Motor neuron (in vitro differentiated cells): ENCODE measurements at places on chromosomes 3 and 15. TPM values are rescaled to one million over a fixed set of nuclear protein-coding genes. Genes with fewer than 3 reads are reported as not detected.

SUSD5 gene
- 0.69 and 0.71 TPM in 2 replicates for total RNA-seq

DNA sequence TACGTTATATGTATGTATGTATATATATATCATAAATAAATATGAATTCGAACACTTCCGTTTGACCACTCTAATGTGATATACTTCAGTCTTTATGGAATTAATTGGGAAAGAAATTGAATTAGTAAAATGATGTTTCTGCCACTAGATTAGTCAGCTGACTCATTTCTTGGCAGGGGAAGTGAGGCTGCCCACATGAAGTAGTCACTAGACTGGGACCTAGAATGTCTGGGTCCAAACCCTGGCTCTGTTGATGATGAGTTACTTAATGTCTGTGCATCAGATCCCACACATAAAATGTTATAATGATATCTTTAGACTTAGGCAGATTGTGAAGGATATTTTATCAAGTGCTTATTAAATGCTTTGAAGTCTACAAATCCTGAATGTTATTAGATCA, 27.4 kb upstream of the ARL14 start:
- no peak for ATAC-seq

- ATAC-seq: no peak
Observed at GRCh38 chr15:70786996-70787395, 23.6 kb upstream of the UACA start.

- no peak for ATAC-seq
Observed at GRCh38 chr3:138812806-138813205, 21.9 kb downstream of the PIK3CB start.

ACSBG1 gene
- 0.70 and 1.1 TPM in 2 replicates for total RNA-seq

EPHB1 gene
- total RNA-seq: 13.7 and 18.5 TPM in 2 replicates

GRCh38 chr15:99131441-99132023, 26.7 kb downstream of the SYNM start:
- ATAC-seq: no peak

PROS1 gene
- 72.3 and 80.9 TPM in 2 replicates for total RNA-seq

DNA sequence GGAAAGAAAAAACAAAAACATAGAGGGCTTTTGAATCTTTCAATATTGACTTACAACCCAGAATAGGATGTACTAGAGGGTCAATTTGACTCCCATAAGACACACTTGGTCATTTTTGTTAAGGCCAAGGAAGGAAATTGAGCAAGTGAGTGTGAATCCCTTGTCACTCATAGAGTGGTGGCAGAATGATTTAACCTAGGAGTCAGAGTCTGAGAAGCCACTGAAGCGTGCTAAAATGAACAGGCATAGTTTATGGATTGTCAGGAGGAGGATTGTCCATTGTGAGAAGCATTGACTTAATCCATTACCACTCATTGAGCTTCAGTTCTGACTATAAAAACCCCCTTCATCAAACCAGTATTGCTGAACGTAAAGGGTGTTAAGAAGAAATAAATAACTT, 8.2 kb upstream of the GCSAM start:
- ATAC-seq: peak; percentile 63

C3orf20 gene
- total RNA-seq: 0.09 and 0.26 TPM in 2 replicates

UNC45A gene
- 25.8 and 30.4 TPM in 2 replicates for total RNA-seq

- no peak for ATAC-seq
Observed at GRCh38 chr15:53453253-53454105, 306.0 kb downstream of the WDR72 start.

GRCh38 chr3:115281697-115282675, 134.9 kb upstream of the ZBTB20 start:
- ATAC-seq: no peak

TMA7 gene
- 599 and 610 TPM in 2 replicates for total RNA-seq

DAPK2 gene
- 0.77 and 0.88 TPM in 2 replicates for total RNA-seq

DNA sequence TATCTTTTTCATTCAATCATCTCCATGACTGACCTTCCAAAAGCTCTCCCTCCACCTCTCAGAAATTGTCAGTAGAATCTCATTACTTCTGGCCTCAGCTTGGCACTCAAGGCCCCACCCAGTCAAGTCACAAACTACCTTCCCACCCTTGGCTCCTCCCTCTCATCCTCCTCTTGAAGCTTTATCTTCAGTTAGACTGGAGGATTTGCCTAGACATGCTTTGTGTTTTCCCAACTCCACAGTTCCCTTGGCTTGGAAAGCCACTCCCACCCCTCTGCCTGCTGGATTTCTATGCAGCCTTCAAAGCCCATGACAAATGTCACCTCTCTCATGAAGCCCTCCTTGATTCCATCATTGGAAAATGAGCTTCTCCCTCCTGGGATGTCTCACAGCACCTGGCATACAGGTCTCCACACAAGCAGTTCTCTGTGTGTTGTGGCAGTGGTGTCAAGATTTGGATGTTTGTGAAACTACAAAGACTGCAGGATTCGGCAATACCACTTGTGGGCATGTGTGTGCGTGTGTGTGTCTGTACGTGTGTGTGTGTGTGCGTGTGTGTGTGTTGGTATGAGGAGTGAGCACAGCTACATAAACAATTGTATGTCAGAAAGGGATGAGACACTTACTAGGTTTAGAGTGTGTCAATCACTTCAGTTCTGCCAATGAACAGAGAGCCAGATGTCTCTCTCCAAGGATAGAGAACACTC, 45.3 kb upstream of the VPS8 start:
- peak; percentile 27 for ATAC-seq

DNA sequence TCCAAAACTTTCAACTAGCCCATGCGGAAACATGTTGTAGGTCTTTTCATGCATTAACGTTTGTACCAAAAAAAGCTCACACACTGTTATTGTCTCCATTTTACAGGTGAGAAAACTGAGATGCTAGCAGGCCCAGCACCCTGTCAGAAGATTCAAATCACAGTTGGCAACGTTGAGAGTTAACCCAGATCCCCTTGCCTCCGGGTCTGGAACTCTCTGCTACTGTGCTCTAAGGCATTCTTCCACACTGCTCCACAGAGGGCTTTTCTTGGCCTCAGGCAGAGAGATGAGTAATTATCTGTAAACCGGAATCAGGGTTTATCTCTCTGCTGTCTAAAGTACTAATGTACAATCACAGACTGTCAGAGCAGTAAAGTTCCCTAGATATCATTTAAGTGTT, 186.0 kb upstream of the LPP start:
- no peak for ATAC-seq

GASK1A gene
- total RNA-seq: 0.87 and 1.4 TPM in 2 replicates
